RKO (cell line): ENCODE measurements at places on chromosomes 5 and 9.

- DNase-seq = no peak
These were observed 74.5 kb downstream of the ADAMTS12 start for GRCh38 chr5:33817301-33817700.

DNA sequence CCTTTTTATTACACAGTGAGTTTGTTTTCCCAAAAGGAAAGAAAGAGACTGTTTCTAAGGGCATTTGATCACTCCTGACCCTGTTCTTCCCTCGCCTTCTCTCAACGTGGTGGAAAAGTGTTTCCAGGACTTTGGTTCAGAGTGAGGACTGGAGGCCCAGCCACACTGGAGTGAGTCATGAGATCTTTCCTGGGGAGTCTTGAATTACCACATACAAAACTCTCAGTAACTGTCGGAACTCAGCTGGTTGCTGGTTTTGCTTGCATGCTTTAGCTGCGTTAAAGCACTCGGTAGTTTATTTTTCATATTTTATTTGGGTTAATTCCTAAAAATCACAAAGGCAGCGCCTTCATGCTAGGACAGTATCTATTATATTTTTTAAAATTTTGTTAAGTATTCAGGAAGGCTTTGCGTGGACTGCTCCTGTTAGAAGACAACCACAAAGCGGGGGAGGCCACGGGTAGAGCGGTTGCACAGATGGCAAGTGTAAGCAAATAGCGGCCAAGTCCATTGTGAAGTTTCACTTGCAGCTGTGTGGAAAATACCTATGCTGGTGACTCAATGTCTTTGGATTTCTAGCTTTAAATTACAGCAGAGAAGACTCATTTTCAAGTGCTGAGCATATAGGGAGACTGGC lies 77.7 kb downstream of the ARSB start:
- DNase-seq = no peak

GRCh38 chr9:118532592-118532991 lies 828.4 kb downstream of the TLR4 start:
- no peak for DNase-seq

DNA sequence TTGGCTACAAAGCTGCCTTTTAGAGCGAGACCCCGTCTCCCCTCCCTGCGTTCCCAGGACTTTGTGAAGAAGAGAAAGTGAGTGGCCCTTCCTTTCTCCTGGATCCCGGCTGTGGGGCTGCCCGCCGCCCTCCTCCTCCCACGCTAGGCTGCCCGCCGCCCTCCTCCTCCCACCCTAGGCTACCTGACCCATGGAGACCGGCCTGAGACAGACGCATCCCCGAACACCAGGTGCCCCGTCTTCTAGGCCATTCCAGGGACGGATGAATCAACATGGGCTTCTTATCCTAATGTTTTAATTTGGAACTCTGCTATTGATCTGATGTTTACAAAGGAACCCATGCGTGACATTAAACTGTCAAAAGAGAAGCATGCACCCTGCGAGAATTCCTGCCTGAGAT lies 117.3 kb upstream of the LPCAT1 start:
- no peak for DNase-seq

GRCh38 chr5:119220576-119221197 lies 135.1 kb upstream of the TNFAIP8 start:
- no peak for DNase-seq

DNA sequence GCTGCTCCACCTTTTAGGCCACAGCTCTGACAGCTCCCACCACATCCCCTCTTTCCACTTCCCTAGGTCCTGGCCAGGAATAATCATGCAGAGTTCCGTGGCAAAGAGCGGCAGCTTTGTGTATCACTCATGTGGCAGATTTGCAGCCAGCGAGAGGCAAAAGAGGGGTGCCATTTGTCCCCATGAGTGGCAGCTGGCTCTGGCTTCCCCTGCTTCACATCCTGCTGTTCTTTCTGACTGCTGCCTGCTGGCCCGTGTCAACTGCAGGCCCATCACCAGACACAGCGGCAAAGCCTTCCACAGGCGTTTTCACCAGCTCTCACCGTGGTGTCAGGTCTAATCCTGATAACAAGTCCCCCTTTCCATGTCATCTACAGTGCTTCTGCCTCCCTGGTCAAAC lies 430.6 kb upstream of the DAP start:
- DNase-seq = no peak

GRCh38 chr5:173201636-173202265 lies 33.3 kb downstream of the NKX2-5 start:
- peak; percentile 70 for DNase-seq

- DNase-seq = peak; percentile 79
These were observed 12.9 kb upstream of the F2RL1 start for GRCh38 chr5:76805821-76806505.
